IgD-negative memory B cell (primary cell): ENCODE measurements at places on chromosomes 3 and 15. TPM values are rescaled to one million over a fixed set of nuclear protein-coding genes. Genes with fewer than 3 reads are reported as not detected.

ZNF639 gene
- polyA plus RNA-seq = 59.4 TPM

WDR93 gene
- polyA plus RNA-seq = not detected

CCR9 gene
- polyA plus RNA-seq = 6.3 TPM

ARL13B gene
- polyA plus RNA-seq = 7.2 TPM

GP5 gene
- polyA plus RNA-seq = 0.05 TPM

POLG gene
- polyA plus RNA-seq = 46.5 TPM

LTF gene
- polyA plus RNA-seq = not detected

PLD1 gene
- not detected for polyA plus RNA-seq

GRAMD2A gene
- not detected for polyA plus RNA-seq

NGLY1 gene
- 80.5 TPM for polyA plus RNA-seq

GNAT1 gene
- polyA plus RNA-seq = not detected

SPSB4 gene
- not detected for polyA plus RNA-seq

INO80 gene
- polyA plus RNA-seq = 7.4 TPM

FAM107A gene
- not detected for polyA plus RNA-seq

SAMMSON gene
- polyA plus RNA-seq = not detected

SLC25A20 gene
- polyA plus RNA-seq = 13.7 TPM

CFAP20DC gene
- 0.53 TPM for polyA plus RNA-seq

ARHGEF26 gene
- 0.11 TPM for polyA plus RNA-seq

CCRL2 gene
- 1.3 TPM for polyA plus RNA-seq

ATXN7 gene
- 2.1 TPM for polyA plus RNA-seq

KBTBD8 gene
- polyA plus RNA-seq = 10.5 TPM

PTH1R gene
- not detected for polyA plus RNA-seq

TM6SF1 gene
- 0.29 TPM for polyA plus RNA-seq

DPPA2 gene
- polyA plus RNA-seq = not detected

TLR9 gene
- 10.4 TPM for polyA plus RNA-seq

SEMA5B gene
- polyA plus RNA-seq = not detected

RHOV gene
- not detected for polyA plus RNA-seq

CYP1A2 gene
- polyA plus RNA-seq = not detected

PLSCR5 gene
- polyA plus RNA-seq = not detected

TICRR gene
- not detected for polyA plus RNA-seq

PXYLP1 gene
- polyA plus RNA-seq = 1.4 TPM

CLSTN2 gene
- polyA plus RNA-seq = not detected

RBP2 gene
- not detected for polyA plus RNA-seq

HRG gene
- not detected for polyA plus RNA-seq

C2CD4A gene
- not detected for polyA plus RNA-seq

OXNAD1 gene
- 9.4 TPM for polyA plus RNA-seq
